NCI-H774 (cell line): ENCODE measurements at places on chromosomes 5 and 9.

GRCh38 chr5:135440916-135441315 lies 6.2 kb downstream of the DCANP1 start:
- DNase-seq: no peak

GRCh38 chr9:77896269-77896937 lies 135.2 kb downstream of the GNAQ start:
- DNase-seq: no peak

- DNase-seq: no peak
These were observed 1198.6 kb upstream of the ACO1 start for GRCh38 chr9:31185831-31186230.

GRCh38 chr5:152178350-152178699 lies 226.8 kb downstream of the NMUR2 start:
- DNase-seq: no peak

GRCh38 chr5:23717486-23717885 lies 210.1 kb downstream of the PRDM9 start:
- DNase-seq: no peak

DNA sequence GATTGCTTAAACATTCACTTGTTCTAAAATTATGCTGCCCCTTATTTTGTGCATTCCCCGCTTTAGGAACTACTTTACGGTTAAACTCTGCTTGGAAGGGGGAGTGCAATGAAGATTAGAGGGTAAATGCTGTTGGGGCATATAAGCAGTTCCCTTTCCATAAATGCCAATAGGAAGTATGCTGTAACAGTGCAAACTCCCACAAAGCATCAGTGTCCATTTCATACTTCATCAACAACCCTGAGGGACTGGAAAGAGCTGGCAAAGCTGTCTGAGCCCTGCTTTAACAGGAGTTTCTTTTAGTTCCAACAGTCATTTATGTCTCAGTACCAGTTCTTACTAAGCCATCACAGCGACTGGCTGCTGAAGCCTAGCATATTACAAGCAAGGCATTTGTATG lies 1.8 kb downstream of the ACTL7A start:
- no peak for DNase-seq

DNA sequence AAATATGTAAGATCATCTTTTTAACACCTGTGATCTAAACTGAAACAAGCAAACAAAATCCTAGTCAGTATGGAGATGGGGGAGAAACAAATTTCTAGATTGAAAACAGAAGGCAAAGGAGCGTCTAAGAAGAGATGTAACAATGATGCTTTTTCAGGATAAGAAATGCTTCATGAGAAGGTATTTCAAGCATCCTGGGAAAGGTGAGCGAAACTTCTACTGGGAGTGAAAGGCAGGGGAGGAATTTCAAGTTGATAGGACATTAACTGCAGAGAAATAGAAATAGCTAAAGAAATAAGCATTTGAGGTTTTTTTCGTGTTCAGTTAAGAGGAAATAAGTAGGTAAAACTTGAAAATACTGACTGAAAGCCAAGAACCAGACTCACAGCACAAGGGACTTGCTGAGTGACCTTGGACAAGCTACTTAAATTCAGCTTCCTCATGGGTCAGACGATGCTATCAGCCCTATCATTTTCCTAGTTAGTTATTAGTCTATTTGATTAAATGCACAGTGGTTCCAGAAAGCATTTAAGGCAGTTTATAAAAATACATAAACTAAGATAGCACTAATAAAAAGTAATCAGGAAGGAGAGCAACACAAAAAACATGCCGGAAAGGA lies 406.3 kb downstream of the PDE4D start:
- DNase-seq: no peak

DNA sequence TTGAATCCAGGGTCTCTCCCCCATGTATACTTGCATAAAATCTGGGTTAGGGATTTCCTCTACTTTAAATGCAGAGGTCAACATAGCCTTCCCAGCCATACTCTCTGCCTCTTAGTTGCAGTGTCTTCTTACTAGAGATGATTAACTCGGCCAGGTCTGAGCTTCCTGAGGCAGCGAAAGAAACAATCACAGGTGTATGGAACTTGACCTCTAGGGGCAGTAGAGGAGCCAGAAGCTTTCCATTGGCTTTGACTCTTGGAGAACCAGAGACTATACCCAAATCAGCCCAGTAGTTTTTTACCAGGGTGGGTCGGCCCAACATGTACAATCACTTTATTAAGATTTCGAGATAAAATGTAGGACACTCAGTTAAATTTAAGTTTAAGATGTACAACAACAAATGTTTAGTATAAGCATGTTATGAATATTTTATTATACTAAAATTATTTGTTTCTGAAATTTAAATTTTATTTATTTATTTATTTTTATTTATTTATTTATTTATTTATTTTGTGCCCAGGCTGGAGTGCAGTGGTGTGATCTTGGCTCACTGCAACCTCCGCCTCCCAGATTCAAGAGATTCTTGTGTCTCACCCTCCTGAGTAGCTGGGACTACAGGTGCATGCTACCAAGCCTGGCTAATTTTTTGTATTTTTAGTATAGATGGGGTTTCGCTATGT lies 48.0 kb upstream of the DMRT3 start:
- DNase-seq: no peak

GRCh38 chr9:91151718-91152095 lies 210.0 kb downstream of the AUH start:
- no peak for DNase-seq

- DNase-seq: no peak
These were observed 178.7 kb downstream of the SPATA31D1 start for GRCh38 chr9:82167296-82167695.

DNA sequence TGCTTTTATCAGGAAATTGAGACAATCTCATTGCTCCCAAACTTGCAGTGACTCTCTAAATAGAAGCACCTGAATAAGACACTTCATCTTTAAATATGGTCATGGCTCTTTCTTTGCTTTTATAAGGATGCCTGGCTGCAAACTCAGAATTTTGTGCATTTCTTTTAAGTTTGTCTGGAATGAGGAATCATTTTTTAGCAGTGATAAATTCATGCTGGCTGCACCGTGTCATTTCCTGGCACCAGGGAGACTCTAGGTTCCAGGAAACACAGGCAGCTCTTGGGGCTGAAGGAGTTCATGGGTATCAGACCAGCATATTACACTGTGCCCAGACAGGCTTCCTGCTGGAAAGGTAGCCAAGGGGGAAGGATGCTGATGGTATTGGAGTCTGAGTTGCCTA lies 109.9 kb downstream of the NUDT12 start:
- DNase-seq: no peak

- DNase-seq: no peak
These were observed 51.7 kb upstream of the NFIB start for GRCh38 chr9:14365670-14366069.

DNA sequence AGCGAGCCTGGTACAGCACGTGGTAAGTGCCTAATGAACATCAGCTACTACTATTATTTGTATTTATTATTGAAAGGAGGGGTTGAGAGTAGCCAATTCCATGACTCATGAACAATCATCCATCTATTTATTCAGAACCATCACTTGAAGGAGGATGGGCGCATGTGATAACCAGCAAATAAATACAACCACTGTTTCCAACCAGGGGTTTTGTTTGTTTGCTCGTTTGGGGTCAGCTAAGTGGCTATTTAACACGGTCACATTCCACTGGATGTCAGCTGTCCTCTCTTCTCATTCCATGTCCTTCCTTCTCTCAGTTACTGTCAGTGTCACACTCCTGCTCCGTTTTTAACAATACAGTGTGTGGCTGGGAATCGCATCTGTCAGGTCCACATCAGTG lies 8.6 kb downstream of the RAPGEF1 start:
- no peak for DNase-seq

DNA sequence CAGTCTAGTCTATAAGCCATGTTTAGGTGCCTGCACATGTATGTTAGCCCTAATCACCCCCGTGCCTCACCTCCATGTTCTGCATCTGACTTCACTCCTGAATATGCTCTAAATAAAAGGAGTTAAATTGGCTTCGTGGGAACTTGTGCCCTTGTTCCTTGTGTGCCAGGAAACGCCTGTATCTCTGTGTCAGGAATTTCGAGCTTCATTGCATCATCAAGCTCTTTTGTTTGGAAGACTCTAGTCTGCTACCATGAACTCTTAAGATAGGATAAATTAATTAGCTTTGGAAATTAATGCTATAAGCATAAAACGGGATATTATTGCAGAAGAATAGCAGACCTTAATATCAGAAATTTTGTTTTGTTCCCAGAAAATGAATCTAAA lies 99.2 kb downstream of the ADCY2 start:
- no peak for DNase-seq

GRCh38 chr9:135886147-135886981 lies 21.0 kb downstream of the CAMSAP1 start:
- DNase-seq: no peak

DNA sequence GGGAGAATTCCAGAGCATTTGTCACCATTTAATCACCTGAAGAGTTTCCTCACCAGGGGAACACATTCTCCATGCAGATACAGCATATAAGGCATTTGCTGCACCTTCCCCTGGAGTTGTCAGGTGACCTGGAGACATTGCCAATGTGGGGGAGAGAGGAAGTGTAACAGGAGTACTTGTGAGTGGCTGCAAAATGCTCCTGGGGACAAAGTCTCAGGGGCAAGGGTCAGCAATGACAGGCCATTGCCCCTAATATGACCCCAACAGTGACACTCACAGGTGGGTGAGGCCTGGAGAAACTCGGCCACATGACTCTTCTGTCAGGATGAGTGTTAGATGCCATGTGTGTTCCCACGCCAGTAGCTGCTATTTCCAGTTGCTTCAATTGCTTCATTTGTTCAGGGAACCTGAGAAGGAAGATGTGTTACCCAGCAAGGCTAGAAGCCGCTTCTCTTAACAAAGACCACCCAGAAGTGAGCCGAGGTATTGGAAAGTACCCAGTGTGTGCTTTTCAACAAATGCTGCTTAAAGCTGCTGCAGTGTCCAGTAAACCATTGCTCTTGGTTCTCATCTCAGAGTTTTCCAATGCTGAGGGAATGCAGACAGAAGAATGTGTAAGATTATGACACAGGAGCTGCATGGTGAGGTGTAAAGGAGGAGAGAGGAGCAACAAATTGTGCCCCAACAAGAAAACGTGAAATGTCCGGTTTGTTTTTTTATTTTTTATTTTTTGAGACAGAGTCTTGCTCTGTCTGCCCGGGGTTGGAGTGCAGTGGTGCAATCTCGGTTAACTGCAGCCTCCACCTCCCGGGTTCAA lies 128.2 kb upstream of the SLC44A1 start:
- DNase-seq: no peak

DNA sequence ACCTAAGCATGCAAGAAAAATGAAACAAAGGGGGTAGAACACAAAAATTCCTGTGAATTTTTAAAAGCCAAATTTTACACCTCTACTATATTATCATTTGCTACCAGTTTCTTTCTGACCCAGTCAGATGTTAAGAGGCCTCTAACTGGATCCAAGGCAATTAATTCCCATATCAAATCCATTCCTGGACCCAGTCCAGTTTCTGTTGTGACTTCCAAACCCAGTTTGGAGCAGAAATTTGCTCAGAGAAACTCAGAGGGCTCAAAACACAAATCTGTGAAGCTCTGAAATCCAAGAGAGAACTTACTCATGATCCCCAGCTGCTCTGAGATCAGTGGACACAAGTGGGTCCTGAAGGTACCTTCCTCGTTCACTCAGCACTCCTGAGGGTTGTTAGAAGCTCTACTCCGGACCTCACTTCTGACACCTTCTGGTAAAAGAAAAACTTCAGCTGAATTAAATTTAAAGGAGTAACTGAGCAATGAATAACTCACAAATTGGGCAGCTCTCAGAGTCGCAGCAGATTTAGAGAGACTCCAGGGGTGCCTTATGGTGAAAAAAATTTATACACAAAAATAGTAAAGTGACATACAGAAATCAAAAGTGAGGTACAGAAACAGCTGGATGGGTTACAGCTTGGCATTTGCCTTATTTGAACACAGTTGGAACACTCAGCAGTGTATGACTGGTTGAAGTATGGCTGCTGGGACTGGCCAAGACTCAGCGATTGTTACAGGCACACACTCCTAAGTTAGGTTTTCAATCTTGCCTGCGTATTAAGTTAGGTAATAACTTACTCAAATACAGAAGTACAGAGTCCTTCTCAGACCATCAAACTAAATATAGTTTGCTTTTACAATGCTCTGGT lies 32.4 kb downstream of the INSL4 start:
- no peak for DNase-seq

GRCh38 chr5:97501965-97502305 lies 318.9 kb upstream of the RIOK2 start:
- no peak for DNase-seq

- DNase-seq: no peak
These were observed 110.8 kb downstream of the PSAT1 start for GRCh38 chr9:78407636-78408312.
